ENCODE measurements at places on chromosomes 11 and 22.

GRCh38 chr22:50522208-50522805 lies 3.1 kb downstream of the SCO2 start:
- no peak for DNase-seq

DNA sequence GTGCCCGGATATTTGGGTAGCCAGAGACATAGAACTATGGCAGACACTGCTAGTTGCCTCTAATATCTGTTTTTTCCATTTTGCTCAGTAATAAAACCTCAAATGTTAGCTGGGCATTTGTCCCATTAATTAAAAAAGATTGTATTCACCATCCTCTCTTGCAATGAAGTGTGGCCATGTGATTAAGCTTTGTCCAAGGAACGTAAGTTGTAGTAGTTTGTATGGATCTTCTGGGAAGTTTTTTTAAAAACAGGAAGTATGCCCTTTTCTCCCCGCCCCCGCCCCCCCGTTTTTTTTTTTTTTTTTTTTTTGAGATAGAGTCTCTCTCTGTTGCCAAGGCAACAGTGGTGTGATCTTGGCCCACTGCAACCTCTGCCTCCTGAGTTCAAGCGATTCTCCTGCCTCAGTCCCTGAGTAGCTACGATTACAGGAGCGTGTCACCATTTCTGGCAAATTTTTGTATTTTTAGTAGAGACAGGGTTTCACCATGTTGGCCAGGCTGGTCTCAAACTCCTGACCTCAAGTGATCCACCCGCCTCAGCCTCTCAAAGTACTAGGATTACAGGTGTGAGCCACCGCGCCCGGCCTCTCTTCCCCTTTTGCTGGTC lies 1.7 kb upstream of the TMEM135 start:
- DNase-seq = no peak

GRCh38 chr11:75547617-75548058 lies 14.4 kb upstream of the SERPINH1 start:
- DNase-seq = no peak

GRCh38 chr22:39839917-39840510 lies 53.5 kb downstream of the ENTHD1 start:
- peak; percentile 16 for DNase-seq

DNA sequence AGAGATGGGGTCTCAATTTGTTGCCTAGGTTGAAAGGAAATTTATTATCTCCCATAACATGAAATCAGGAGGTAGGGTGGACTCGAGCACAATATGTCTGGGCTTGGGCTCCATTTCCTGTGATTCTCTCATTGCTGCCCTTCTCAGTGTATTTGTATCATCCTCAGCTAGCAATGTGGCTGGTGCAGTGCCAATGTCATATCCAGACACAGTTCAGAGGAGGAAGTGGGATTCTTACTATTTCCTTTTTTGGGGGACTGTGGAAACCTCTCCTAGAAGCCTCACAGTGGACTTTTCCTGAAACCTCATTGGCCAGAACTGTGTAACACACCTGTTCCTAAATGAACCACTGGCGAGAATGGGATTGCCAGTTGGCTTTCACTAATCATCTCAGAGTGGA lies 21.0 kb upstream of the SWAP70 start:
- no peak for DNase-seq

DNA sequence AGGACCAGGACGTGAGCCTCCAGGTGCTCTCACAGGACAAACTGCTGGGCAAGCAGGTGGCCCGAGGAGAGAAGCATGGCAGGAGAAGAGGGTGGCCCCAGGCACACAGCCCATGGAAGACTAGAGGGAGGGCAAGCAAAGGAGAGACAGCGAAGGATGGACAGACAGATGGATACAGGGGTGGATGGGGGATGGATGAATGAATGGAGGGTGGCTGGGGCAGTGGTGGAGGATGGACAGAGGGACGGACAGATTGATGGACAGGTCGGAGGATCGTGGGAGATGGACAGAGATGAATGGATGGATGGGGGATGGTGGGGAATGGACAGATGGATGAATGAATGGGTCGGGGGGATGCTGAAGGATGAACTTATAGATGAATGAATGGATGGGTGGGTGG lies 22.7 kb downstream of the ARVCF start:
- no peak for DNase-seq

- no peak for DNase-seq
Observed at GRCh38 chr22:42493393-42493792, 26.2 kb downstream of the RRP7A start.

- DNase-seq = no peak
Observed at GRCh38 chr11:104219096-104219495, 55.1 kb upstream of the PDGFD start.

GRCh38 chr22:42807185-42807584 lies 49.9 kb downstream of the ARFGAP3 start:
- DNase-seq = no peak

- no peak for DNase-seq
Observed at GRCh38 chr22:38309614-38310517, 7.4 kb downstream of the CSNK1E start.

- no peak for DNase-seq
Observed at GRCh38 chr11:119157063-119157462, 8.2 kb downstream of the ABCG4 start.

DNA sequence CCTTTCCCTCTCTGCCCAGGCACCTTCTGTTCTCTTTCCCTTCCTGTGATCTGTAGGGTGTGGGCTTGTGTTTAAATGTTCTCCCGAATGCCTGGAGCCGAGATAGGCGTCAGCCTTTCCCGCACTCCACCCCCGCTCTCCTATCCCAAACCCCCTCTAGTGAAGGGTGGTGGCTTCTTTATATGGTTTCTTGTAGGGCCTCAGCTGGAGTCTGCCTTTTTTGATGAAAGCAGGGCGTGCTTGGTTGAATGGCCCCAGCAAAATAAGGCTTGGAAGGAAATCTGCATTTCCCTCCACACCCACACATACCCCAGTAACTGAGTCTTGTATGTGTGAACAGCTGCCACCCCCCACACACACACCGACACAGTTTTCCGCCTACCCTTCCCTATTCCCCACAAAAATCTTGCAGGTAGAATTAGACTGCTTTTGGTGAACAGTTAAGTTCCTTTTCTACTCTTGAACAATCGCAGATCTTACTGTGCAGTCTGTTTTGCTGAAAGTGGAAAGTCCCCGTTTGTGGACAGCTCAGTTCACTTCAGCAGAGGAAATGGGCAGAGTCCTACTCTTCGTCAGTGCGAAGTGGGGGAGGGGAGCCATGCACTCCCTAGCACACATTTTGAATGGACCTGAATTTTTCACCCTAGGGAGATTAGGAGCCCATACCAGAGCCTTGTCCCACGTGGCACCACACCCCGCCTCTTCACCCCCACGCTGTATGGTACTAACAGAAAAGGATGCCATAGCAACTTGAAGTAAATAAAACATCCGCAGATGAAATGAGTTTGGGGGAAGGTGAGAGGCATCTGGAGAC lies 25.5 kb upstream of the GRK2 start:
- DNase-seq = peak; percentile 85

DNA sequence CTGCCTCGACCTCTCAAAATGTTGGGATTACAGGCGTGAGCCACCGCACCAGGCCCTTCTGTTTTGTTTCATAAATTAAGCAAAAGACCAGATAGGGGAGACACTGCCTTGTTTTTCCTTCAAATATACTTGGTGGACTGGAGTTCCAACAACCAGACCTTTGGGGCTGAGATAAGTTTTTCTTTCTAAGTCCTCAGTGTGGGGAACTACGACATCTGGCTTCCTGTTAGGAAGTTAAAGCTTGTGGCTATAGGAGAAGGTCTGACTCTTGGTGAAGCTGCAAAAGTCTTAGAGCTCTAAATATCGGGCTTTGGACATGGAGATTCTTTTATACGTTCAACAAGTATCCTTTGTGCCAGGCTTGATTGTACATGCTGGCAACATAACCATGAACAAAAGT lies 64.1 kb upstream of the EED start:
- no peak for DNase-seq

DNA sequence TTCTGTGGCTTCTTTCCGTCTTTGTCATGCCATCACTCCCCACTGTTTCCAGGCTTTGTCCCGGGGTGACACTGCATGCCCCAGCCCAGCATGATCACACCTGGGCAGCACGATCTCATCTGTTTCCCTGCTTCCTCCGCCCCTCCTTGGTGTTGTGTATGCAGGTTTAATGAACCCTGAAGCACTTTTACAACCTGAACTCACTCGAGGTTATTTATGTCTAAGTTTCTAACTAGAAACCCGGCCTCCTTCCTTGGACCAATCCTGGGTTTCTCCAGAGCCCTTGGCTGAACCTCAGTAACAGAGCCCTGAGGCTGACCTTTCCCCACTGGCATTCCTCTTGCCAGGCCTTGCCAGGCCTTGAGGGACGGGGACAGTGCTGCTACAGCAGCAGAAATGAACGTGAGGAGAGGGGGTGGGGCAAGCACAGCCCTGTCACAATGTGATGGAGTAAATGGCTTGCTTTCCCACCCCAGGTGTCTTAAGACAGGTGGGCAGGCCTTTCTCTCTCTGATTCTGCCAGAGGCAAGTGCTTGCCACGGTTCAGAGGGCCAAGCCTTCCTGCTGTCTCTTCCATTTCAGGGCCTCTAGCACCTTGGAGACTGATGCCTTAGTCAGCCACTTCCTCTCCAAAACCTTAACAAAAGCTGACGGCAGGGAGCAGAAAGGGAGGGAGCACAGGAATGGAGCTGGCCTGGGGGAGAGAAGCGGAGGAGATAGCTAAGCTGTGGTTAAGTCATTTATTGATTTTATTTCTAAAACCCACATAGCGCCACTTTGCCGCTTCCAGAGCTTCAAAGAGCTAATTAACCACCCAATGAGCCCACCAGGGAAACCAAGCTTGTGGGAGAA lies 3.1 kb upstream of the PYGM start:
- no peak for DNase-seq

DNA sequence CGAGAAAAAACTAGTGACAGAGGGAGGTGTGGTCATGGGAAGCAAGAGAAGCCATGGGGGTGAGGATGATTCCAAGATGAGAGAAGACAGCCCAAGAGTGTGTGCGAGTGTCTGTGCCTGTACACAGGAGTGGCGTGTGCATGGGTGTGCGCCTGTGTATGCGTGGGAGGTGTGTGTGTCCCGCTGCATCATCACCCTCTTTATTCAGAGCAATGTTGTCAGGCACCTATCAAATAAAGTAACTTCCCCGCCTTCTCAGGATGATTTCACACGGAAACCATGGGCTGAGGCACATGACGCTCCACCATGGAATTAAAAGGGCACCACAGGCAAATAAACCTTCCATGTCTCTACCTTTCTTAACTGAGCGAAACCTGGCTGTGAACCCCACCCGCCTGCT lies 24.6 kb downstream of the MS4A10 start:
- no peak for DNase-seq

DNA sequence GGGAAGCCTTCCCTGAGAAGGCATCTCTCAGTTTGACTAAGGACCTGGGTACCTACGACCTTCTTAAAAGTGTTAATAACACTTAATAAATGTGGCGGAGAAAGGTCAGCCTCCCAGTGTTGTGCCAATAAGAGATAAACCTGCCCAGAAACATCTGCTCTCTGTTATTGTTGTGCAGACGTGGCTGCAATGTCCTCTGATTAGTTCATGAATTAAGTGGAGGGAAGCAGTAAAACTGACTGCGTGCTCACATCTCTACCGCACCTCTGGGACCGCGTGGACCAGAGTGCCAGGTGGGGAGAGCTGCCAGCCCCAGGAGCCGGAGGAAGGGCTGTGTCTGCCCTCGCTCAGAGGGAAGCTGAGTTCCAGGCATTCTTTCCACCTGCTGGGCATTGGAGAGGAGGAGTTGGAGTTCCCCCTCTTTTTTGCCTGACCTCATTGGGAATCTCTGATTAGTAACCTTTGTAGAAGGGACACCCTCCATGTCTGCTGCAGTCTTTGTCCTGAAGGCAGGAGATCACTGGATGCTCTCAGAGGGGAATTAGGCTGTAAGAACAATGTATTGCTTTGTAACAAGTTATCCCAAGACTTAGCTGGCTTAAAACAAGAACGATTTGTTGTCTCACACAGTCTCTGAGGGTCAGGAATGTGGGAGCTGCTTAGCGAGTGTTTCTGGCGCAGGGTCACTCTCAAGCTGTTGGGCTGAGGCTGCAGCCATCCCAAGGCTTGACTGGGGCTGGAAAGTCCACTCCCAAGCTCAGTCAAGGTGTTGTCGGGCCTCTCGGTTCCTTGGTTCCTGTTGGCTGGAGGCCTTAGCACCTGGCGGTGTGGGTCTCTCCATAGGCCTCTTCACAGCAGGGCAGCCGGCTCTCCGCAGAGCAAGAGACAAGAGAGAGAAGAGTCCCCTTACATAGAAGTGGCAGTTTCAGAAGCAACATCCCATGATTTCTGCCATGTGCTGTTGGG lies 247.6 kb upstream of the TBCEL start:
- DNase-seq = no peak

DNA sequence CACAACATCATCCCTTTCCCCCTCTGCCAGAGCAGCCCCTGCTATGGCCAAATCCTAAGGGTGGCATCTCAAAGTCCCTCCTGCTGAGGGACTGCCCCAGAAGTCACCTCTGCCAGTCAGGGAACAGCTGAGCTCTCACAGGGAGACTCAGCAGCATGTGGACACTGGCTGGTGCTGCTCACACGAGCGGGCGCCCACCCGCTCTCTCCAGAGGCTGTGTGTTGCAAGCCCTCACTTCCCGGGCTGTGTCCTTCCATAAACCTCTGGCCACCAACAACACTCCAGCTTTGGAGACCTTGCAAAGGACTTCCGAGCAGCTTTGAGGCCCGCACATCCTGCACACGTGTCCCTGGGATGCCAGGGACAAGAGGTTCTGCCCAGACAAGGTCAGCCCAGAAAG lies 2.8 kb downstream of the IGSF9B start:
- DNase-seq = no peak

GRCh38 chr11:113350336-113351067 lies 36.1 kb downstream of the TTC12 start:
- DNase-seq = no peak

DNA sequence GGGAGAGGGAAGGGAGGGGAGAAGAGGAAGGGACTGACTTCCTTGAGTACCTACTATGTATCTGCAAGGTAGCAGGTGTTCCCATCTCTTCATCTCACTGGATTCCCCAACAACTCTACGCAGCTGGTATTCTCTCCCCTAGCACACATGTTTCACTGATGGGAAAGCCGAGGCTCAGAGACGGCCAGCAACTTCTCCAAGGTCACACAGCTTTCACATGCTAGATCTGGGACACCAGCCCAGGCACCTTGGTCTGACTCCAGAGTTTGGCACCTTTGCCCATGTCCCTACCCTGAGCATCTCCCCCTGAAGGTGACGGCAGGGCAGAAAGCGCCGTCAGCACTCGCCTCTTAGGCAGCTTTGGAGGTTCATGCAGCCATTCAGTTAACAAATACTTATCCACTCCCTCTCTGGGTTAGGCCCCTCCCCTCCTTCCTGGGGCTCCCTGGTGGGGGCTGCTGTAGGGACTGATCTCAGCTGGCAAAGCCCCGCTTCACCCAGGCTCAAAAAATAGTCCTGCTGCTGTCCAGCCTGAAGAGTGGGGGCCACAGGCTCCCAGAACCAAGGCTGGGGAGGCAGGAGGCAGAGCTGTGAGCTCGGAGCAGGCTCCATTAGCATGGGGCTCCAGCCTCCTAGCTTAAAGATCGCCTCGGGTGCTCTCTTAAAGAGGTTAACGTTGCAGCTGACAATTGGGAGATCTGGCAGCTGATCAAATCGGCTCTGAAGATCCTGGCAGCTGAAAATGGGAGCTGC lies 79.4 kb downstream of the IGLL1 start:
- no peak for DNase-seq

- no peak for DNase-seq
Observed at GRCh38 chr11:71252770-71253730, 673 bp upstream of the SHANK2 start.

- no peak for DNase-seq
Observed at GRCh38 chr11:63472372-63472771, 18.6 kb downstream of the PLAAT5 start.

GRCh38 chr22:35275580-35275979 lies 18.3 kb downstream of the HMGXB4 start:
- no peak for DNase-seq
